ENCODE measurements at places on chromosomes 5 and 9.

DNA sequence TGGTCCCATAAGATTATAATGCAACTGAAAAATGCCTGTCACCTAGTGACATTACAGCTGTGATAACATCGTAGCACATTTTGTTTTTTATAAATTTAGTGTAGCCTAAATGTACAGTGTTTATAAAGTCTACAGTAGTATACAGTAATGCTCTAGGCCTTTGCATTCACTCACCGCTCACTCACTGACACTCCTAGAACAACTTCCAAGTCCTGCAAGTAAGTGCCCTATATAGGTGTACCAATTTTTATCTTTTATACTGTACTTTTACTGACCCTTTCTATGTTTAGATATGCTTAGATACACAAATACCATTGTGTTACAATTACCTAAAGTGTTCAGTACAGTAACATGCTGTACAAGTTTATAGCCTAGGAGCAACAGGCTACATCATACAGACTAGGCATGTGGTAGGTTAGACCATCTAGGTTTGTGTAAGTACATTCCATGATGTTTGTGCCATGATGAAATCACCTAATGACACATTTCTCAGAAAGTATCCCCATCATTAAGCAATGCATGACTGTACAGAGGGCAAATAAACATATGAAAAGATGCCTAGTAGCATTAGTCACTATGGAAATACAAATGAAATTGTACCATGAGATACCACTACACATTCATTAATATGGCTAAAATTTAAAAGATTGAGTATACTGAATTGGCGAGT is 127.6 kb downstream of the TRPM6 start:
- no peak for DNase-seq

- no peak for DNase-seq
These were observed 458.0 kb downstream of the DMAC1 start for GRCh38 chr9:7341571-7341970.

DNA sequence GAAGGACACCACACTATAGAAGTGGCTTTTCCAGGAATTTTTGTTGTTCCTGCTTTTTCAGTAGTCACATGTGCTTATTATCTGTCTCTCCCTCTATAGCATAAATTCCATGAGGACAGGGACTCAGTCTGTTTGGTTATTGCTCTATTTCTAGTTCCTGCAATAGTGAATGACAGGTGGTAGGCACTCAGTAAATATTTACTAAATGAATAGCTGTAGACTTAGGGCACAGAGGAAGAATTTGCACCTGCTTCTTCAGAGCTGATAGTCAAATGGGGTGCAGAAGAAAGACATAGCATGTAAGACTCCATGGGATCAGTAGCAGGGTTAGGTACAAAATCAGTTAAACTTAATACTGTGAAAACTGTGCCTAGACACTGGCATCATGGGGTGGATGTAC is 580.2 kb downstream of the CCDC171 start:
- no peak for DNase-seq

GRCh38 chr5:96209829-96210228 is 223.2 kb downstream of the PCSK1 start:
- no peak for DNase-seq

GRCh38 chr5:57315941-57316340 is 142.1 kb downstream of the GPBP1 start:
- DNase-seq, result no peak

- DNase-seq, result no peak
These were observed 104.7 kb downstream of the LHFPL2 start for GRCh38 chr5:78543916-78544315.

DNA sequence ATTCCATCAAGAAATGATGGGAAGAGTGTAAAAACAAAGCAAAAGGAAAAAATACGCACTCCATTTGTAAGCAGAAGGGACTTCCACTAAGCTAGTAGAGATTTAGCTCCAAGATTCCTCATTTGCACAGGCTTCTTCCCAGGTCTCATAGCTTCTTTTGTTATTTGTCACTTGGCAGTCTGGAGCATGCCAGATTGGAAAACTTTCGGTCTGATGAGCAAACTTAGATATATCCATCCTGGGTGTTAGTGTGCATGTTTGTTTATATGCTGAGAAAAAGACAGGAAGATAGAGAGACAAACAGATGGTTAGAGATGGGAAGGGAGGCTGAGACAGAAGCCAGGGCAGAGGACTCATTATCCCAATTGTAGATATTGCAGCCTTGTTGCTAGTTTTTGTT is 1644.5 kb upstream of the NUDT12 start:
- DNase-seq, result no peak

- no peak for DNase-seq
These were observed 8.0 kb upstream of the SPOCK1 start for GRCh38 chr5:137507150-137507549.

DNA sequence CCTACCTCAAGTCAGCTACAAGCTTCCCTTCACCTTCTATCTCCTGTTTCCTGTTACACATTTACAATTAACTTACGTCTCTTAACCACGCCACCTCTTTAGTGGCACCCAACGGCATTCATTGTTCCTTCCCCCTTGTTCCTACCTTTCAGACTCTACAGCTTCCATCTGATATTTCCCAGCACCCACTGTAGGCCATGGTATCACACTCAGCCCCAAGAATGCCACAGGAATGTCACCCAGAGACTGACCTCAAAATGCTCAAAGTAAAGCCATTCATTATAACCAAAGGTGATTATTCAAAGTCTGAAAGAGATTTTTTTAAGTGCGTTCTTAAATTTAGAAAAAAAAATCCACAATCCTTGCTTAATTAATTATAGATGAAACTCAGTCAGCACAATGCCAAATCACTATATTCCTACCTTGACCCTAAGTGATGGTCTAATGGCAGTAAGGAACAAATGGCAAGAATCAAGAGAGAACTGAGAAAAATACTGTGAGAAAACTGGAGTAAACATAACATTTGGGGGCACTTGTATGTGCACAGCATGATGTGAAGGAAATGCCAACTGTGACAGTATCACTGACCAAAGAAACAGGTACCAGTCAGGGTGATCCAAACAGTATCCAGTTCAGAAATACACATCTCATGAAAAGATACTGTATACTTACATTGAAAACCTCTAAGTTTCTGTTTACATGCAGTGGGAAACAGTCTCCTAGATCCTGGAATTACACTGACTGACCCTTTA is 52.1 kb downstream of the CTNND2 start:
- DNase-seq, result no peak
